ENCODE measurements at places on chromosomes 5 and 9. TPM values are rescaled to one million over a fixed set of nuclear protein-coding genes. Genes with fewer than 3 reads are reported as not detected.
A peak's percentile ranks its signal among the peaks of the same experiment; 100 is the strongest.

DNA sequence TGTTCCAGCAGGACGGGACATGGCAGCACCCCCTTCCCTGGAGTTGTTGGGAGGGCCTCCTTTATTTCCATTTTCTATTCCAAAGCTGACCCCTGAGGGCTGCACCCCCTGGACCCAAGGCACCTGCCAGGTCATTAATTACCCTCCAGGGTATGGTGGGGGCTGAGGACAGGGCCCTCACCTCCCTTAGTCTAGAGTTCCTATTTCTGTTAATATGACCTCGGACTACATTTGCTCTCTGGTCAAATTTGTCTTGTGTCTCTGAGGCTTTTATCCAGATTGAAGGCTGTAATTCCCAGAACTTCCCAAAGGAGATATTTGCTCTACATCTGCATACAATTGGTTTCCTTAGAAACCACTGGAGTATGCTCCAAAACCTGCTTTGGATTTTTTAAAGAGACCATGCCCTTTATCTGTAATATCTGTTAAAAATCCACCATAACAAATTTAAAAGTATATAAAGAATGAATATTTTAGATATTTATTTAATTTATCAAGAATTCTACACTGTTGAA lies 16.8 kb downstream of the PHF2 start:
- no peaks in the 10 kb centered on the region for H3K27me3 ChIP-seq
- no peak overlapping the region for H3K4me3 ChIP-seq
- H3K4me1 ChIP-seq, result peaks cover 54% of the 10 kb centered on the region
- no peak for DNase-seq
- H3K36me3 ChIP-seq, result no peaks in the 10 kb centered on the region

DNA sequence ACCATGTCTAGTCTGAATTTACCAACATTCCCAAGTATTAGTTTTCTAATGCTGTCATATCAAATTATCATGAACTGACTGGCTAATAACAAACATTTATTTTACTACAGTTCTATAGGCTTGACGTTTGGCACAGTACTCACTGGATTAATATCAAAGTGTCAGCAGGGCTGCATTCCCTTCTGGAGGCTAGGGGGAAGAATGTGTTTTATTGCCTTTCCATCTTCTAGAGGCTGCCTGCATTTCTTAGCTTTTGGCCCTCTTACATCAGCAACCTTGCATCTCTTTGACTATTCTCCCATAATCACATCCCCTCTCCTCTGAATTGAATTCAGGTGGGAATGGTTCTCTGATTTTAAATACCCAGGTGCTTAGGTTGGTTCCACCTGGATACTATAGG lies 84.7 kb downstream of the EDIL3 start:
- no peak for DNase-seq
- no peak overlapping the region for H3K27ac ChIP-seq
- H3K4me3 ChIP-seq, result no peak overlapping the region
- H3K27me3 ChIP-seq, result no peaks in the 10 kb centered on the region

Gene SPACA9
- 7.7 TPM for total RNA-seq

- H3K27me3 ChIP-seq, result no peaks in the 10 kb centered on the region
- H3K36me3 ChIP-seq, result no peaks in the 10 kb centered on the region
- no peak overlapping the region for H3K27ac ChIP-seq
- no peaks in the 10 kb centered on the region for H3K4me1 ChIP-seq
- no peak overlapping the region for H3K4me3 ChIP-seq
Observed at GRCh38 chr5:29769474-29769873, 1424.0 kb upstream of the CDH6 start.

Gene NRG2
- 4.2 TPM for total RNA-seq

DNA sequence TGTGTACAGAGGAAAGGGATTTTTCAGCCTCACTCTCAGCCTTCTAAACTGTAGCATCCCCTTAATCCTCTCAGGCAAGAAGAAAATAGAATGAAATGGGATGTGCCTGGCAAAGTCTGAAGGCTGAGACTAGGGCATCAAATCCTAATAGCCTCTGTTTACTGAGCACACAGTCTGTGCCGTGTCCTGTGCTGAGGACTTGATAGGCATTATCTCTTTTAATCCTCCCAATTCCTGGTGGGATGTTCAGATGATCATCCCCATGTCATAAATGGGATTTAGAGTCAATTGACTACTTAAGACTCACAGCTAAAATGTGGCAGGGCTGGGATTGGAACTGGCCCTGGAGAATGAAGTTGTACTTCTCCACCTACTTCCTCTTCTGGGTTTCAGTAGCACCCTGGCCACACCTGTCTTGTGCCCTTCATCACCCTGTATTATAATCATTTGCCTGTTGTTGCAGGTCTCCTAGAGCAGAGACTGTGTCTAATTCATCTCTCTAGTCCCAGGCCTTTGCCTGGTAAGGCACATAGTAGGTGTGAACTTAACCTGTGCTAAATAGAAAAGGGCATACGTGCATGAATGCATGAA lies 81.0 kb downstream of the WWC1 start:
- no peak overlapping the region for H3K4me3 ChIP-seq
- H3K36me3 ChIP-seq, result no peaks in the 10 kb centered on the region
- no peaks in the 10 kb centered on the region for H3K4me1 ChIP-seq
- no peak for DNase-seq

DNA sequence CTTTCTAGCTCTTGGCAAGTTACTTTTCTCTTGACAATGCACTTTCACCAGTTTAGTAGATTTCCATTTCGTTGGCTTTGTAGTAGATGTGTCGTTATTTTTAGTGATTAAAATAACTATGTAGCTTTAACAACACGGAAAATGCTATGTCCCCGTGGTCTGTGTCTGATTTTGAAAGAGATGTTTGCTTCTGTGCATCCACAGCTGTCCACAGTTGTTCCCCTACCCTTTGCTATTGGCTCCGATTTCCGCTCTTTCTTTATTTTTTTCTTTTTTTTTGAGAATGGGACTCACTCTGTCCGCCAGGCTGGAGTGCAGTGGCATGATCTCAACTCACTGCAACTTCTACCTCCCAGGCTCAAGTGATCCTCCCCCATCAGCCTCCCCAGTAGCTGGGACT lies 533.9 kb downstream of the IRX1 start:
- no peak for DNase-seq
- no peaks in the 10 kb centered on the region for H3K36me3 ChIP-seq
- H3K4me1 ChIP-seq, result no peaks in the 10 kb centered on the region
- no peak overlapping the region for H3K4me3 ChIP-seq

GRCh38 chr5:108320231-108320630 lies 61.7 kb downstream of the FBXL17 start:
- H3K4me3 ChIP-seq, result no peak overlapping the region
- no peaks in the 10 kb centered on the region for H3K27me3 ChIP-seq
- no peaks in the 10 kb centered on the region for H3K36me3 ChIP-seq
- no peak overlapping the region for H3K27ac ChIP-seq
- H3K4me1 ChIP-seq, result peaks cover 2% of the 10 kb centered on the region
- DNase-seq, result no peak

GRCh38 chr5:156682971-156683370 lies 167.1 kb upstream of the PPP1R2B start:
- H3K4me3 ChIP-seq, result no peak overlapping the region
- H3K27ac ChIP-seq, result no peak overlapping the region
- no peaks in the 10 kb centered on the region for H3K4me1 ChIP-seq
- no peaks in the 10 kb centered on the region for H3K27me3 ChIP-seq
- DNase-seq, result no peak
- H3K36me3 ChIP-seq, result no peaks in the 10 kb centered on the region

DNA sequence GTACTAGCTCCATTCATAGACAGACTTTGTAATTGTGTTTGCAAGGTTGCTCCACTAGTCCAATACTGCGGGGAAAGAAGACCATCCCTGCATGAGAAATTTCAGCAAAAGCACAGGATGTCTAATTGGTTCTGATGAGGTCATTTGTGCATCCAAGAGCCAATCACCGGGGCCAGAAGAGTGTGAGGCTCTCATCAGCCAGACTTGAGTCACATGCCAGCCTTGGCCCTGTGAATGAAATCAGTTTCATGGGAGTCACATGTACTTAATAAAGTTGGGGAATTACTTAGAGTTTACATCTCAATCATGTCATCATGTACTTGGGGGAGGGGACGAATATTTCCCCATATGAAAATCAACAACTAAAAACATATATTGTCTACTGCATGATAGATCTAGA lies 1236.0 kb downstream of the MAT2B start:
- no peaks in the 10 kb centered on the region for H3K4me1 ChIP-seq
- no peak overlapping the region for H3K4me3 ChIP-seq

Gene LCN9
- total RNA-seq, result not detected

DNA sequence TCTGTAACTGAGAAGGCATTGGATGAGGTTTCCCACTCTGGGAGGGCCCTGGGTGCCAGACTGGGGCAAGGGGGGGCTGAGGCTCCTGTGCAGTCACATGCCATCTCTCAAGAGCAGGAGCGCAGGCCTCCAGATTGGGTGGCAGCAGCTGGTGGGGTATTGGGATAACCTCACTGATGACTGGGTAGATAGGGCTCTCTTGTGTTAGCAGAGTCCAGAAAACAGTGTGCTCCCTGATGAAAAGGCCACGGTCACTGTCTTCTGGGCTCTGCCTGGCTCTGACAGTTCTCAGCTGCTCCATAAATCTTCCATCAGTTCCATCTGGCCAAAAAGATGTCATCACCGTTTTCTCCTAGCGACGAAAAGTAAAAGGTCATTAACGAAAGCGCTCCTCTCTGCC lies 21.8 kb upstream of the NKX2-5 start:
- no peaks in the 10 kb centered on the region for H3K27me3 ChIP-seq
- DNase-seq, result no peak
- H3K4me3 ChIP-seq, result no peak overlapping the region

DNA sequence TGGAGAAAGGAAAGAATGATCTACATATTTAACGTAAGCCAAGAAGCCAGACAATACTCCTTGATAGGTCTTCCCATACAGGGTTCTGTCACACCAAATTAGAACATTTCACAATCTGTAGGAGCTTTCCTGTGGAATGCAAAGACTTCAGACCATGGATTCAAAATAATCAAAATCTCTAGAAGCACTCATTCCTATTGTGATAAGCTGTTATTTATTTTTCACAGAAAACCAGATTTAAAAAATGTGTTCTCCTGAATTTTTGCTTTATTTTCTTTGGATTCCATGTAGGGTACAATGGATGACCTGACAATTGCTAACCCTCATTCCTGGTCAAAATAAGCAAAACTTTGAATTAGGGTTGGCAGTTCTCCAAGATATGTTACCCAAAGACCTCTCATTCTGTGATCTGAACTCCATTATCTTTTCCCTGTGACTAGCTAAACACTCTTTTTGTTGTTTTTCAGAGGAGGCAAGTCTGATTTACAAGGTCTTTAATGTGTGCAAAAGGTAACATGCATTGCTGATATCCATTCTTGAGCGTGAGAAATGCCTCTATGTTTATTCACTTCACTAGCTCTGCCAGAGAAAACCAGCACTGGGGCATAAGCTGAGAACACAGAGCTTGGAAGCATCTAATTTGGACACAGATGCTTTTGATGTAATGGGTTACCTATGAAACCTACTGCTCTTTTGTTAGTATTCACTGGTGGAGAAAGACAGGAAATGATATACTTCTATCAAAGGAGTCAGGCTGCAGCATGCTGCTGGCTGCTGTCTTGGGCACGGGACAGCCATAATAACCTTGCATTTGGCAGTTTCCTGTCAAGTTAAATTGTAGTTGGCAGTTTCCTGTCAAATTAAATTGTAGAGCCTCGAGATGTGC lies 31.4 kb downstream of the ACTBL2 start:
- H3K27me3 ChIP-seq, result no peaks in the 10 kb centered on the region
- H3K36me3 ChIP-seq, result no peaks in the 10 kb centered on the region
- H3K4me3 ChIP-seq, result no peak overlapping the region

DNA sequence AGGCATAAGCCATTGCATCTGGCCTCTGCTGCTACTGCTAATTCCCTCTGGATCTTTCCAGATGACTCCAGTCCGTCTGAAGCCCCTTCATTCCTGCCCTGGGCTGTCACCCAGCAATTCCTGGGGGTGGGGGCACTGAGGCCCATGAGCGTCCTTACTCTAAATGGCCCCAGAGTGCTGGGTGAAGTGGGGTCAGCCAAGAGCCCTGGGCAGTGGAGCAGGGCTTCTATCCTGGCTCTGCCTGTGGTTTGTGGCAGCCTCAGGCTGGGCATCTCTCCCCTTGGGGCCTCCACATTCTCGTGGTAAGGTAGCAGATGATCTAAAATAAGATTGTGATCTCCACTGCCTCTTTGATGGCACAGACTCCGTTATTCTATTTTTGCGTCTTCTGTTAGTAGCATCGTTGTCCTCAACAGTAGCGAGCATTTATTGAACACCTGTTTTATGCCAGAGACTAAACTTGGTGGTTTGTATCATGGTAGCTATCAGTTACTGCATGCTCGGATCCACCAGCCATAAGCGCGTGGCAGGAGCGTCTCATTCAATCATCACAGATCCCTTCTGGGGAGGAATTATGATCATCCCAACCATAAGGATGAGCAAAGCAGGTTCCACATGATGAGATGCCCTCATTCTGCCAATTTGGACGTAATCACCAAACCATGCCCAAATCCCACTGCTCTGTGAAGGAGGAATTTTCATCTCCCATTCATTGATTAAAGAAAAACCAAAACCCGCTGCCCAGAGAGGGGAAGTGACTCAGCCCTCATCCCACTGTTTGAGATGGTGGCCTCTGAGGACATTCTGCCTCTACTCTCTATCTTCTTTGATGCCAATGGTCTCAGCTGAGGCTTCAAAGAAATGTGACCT lies 21.9 kb upstream of the DUSP1 start:
- H3K4me1 ChIP-seq, result peaks cover 57% of the 10 kb centered on the region
- no peak for DNase-seq
- H3K4me3 ChIP-seq, result no peak overlapping the region
- no peaks in the 10 kb centered on the region for H3K27me3 ChIP-seq

Gene SLCO4C1
- total RNA-seq, result 38.6 TPM

GRCh38 chr9:127919253-127919815 lies 2.5 kb upstream of the ST6GALNAC4 start:
- no peak for DNase-seq
- H3K4me1 ChIP-seq, result peaks cover 68% of the 10 kb centered on the region
- H3K27ac ChIP-seq, result peak overlapping the region; percentile 54
- H3K27me3 ChIP-seq, result no peaks in the 10 kb centered on the region
- no peak overlapping the region for H3K4me3 ChIP-seq

Gene POLK
- total RNA-seq, result 30.4 TPM

- DNase-seq, result no peak
- H3K4me3 ChIP-seq, result no peak overlapping the region
- no peaks in the 10 kb centered on the region for H3K36me3 ChIP-seq
- H3K4me1 ChIP-seq, result peaks cover 38% of the 10 kb centered on the region
Observed at GRCh38 chr5:127961006-127961762, 122.4 kb upstream of the SLC12A2 start.
